ENCODE measurements at places on chromosomes 12 and 14.
A peak's percentile ranks its signal among the peaks of the same experiment; 100 is the strongest.

DNA sequence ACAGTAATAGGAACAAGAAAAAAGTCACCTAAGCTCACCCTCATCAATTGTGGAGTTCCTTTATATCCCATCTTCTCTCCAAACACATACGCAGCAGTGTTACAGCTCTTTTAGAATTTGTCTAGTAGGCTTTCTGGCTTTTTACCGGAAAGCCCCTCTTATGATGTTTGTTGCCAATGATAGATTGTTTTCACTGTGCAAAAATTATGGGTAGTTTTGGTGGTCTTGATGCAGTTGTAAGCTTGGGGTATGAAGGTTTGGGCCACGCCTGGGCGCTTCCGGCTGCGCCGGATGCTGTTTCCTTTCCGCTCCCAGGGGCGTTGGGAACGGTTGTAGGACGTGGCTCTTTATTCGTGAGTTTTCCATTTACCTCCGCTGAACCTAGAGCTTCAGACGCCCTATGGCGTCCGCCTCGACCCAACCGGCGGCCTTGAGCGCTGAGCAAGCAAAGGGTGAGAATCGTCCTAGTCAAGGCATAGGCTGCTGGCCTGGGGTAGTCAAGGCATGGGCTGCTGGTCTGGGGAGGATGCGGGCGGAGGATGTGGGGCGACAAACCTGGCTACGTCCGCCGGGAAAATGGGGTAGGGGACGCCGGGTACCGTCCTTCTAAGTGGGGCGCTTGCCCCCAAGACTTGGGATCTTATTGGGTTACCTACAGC, at the start of the genes C12orf57 and RNU7-1:
Gene C12orf57 (plus strand): TSS at position 301 of the 659 bp plus-strand sequence. CDS start 100 bp downstream, at position 401.
Gene RNU7-1 (plus strand): TSS at position 95 of the 659 bp plus-strand sequence.
- peak; percentile 89 for DNase-seq

DNA sequence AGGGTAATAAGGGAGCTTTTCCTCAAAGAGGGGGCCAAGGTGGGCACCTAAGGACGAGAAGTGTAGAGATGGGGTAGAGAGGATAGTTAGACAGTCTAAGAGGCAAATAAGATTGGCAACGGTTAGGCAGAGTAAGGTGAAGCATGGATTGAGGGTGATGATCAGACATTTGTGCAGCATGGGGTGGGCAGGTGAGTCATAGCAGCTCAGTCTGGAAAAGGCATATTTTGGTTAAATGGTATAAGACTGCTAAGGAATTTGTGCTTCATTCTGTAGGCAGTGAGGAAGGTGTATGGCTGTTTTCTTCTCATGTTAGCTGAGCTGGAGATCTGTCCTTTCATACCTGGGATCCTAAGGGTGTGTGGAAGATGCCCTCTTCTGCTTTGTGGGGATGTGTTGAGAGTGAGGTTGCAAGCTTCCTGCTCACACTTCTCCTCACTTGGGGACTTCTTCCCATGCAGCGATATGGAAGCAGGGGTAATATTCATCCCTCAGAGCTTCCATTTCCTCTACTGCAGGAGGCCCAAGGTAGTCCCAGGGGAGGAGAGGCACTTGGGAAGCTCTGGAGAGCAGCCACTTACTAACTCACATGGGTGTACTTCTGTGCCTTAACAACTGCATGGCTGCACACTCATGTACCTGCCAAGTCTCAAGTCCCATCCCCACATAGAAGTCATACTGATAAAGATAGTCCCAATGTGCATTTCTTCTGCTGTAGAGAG, 28.9 kb downstream of the GSG1 start:
- DNase-seq: no peak

- no peak for DNase-seq
Observed at GRCh38 chr14:59882957-59883356, 12.4 kb upstream of the RTN1 start.

GRCh38 chr12:71664411-71665089, 449 bp downstream of the THAP2 start:
- DNase-seq: no peak

- DNase-seq: no peak
Observed at GRCh38 chr14:76778546-76779215, 17.4 kb downstream of the VASH1 start.

- DNase-seq: no peak
Observed at GRCh38 chr14:94170136-94170535, 4.0 kb upstream of the PPP4R4 start.

Measured in T1000 (cell line).